ENCODE measurements at places on chromosomes 3 and 15.

- no peak for DNase-seq
Observed at GRCh38 chr3:102038477-102039142, 189.3 kb downstream of the NFKBIZ start.

DNA sequence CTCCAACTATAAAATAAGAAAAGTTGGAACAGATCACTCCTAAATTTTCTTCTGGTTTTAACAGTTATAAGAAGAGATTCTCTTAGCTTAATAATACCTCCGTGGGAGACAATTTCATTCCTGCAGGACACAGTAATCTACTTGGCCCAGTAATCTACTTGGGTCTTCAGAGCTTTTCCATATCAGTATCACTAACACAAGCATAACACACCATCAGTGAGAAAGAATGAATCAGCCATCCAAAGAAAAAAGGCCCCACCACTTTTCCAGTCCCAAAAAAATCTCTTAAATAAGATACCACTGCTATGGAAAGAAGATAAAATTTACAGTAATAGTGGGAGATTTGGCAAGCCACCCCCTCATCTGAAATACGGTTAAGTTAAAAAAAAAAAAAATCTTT is 20.2 kb downstream of the SIN3A start:
- DNase-seq: no peak

DNA sequence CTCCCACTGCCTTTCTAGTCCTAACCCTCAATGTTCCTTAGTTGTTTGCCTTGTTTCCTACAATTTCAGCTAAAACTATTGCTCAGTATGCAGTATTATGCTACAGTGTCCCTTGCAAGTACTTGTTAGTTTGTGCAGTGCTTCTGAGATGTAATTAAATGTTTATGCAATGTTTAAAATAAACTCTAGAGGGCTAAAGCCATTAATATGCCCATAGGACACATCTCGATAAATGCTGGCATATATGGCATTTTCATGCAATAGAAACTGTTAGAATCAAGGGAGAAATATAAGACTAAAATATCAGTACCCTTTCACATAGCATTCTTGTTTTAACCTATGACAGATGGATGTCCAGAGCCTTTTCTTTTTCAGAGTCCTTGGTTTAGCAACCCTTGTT is 59.8 kb upstream of the ACKR4 start:
- no peak for DNase-seq

GRCh38 chr3:41881233-41881821 is 80.6 kb downstream of the ULK4 start:
- DNase-seq: no peak

DNA sequence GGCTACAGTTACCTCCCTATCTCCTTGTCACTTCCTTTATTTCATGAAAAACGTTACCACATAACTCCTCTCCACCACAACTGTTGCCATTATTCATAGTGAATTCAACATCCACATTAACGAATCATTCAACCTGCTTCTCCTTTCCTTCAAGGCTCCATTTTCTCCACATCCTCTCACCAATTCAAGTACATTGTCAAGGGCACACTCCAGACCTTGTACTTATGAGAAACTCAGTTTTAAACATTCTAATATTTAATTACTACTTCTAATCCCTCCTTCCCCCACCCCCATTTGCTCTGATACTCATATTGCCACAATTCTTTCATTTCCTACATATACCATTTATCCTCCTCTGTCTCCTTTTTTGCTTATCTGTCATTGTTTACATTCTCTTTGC is 871.2 kb downstream of the TUSC7 start:
- DNase-seq: no peak

- no peak for DNase-seq
Observed at GRCh38 chr3:108218811-108219210, 3.4 kb downstream of the IFT57 start.

DNA sequence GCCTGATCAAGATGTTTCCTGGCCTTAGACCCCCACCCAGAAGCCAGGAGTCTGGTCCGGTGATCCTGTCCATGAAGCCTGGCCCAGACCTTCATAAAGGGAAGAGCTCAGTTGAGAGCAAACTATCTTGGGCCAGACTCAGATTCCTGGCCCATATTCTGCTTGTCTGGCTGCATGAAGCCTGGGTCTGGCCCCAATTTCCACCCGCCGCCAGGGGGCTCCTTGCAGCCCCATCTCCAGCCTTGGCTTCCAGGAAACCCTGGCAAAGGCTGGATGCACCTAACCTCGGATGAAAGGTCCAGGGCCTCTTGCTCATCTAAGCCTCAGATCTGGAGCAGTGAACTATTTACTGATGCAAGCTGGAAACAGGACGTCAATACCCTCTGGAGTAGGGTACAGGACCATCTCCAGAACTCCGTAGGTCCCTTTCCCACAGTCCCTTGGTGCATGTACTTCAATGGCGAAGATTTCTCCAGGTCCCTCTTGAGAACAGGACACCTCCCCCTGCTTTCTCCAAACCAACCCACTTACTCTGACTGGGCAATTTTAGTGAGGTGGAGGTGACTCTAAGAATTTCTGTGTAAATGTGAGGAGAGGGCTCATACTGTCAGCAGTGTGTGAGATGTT is 5.6 kb downstream of the FOXL2 start:
- no peak for DNase-seq

- no peak for DNase-seq
Observed at GRCh38 chr3:181567311-181568075, 144.2 kb upstream of the SOX2 start.

DNA sequence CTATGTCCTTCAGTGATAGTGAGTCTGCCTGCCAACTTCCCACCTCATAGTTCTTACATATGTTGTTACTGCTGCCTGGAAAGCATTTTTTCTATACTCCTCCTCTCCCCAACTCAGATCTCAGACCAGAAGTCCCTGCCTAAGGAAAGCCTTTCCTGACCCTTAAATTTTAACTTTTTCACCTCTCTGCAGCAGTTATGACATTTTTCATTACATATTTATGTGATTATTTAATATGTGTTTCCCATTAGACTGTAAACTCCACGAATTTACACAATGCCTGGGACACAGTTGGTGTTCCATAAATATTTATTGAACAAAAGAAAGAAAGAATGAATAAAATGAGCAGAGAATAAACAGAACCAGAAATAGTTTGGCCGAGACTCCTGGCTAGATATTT is 125.5 kb downstream of the MITF start:
- DNase-seq: no peak

GRCh38 chr3:119631516-119631915 is 28.9 kb downstream of the POPDC2 start:
- no peak for DNase-seq

DNA sequence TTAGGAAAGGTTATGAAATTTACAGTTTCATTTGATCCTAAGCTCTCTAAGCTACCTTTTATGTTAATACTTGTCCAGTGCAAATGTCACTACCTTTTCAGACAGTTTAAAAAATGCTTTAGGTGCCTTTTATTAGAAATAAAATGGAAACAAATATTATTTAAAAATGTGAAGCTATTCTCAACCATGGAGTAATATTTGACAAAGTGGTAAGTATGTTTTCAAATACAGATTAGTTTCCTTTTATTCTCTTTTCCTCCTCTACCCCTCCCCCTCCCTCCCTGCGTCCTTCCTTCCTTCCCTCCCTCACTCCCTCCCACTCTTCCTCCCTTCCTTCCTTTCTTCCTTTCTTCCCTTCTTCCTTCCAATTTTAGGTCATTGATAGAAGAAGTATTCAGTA is 6.3 kb downstream of the LRRC3B start:
- no peak for DNase-seq

- no peak for DNase-seq
Observed at GRCh38 chr3:126054870-126055269, 29.1 kb downstream of the SLC41A3 start.

GRCh38 chr15:65985387-65985786 is 116.1 kb downstream of the RAB11A start:
- DNase-seq: no peak

DNA sequence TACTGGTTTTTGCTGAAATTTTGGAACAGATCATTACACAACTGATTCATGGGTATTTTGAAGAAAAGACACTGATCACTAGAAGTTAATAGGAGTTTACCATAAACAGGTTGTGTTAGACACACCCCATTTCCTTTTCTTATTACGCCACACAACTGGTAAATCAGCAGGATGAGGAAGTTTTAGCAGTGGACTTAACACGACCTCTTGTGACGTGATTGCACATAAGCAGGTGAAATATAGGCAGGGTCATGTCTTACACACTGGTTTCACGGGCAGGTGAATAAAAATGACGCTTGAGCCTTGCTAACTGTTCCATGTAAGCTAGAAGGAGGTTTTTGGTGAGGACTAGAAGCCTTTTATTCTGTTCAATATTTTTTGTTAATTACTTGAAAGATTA is 27.1 kb upstream of the TPRG1 start:
- DNase-seq: no peak

DNA sequence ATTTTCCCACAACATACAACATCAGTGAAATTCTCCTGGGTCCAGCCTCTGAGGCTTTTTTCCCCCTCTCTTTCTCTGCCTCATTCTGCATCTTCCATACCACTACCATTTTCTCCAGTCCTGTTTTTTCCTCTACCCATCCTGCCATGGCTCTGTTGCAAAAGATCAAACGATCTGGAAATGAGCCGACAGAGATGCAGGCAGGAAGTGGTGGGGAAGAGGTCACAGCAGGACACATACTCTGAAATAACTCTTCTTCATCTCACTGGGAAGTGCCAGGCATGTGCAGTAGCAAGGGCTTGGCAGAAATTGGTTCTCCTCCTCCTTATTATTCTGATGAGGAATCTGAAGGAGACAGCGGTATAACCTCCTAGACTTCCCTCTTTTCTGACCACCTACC is 114.3 kb downstream of the CORO2B start:
- DNase-seq: no peak

- DNase-seq: no peak
Observed at GRCh38 chr3:132871956-132872355, 149.7 kb upstream of the NPHP3 start.

GRCh38 chr15:59590027-59590426 is 21.6 kb upstream of the GCNT3 start:
- no peak for DNase-seq

DNA sequence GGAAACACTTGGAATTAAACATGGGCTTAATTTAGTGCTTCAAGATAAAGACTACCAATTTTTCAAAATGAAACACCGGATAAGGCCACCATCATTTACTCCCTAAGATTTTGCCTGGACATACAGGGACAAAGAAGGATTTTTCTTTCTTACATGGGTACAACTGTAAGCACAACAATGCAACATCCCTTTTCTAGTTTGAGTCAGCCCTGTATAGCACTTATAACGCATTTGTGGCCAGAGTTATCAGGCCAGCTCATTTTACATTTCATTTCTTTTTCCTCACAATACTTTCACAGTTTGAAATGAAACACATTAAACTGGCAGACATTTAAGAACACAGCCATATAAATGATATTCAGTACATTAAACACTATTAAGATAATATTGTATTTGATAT is 9.8 kb upstream of the SUCNR1 start:
- no peak for DNase-seq

- no peak for DNase-seq
Observed at GRCh38 chr3:27714692-27715453, 7.2 kb downstream of the EOMES start.

- DNase-seq: no peak
Observed at GRCh38 chr15:73317651-73318462, 50.9 kb downstream of the HCN4 start.

- no peak for DNase-seq
Observed at GRCh38 chr15:89860431-89860830, 33.4 kb downstream of the AP3S2 start.

GRCh38 chr15:71743861-71744382 is 66.4 kb upstream of the NR2E3 start:
- DNase-seq: peak; percentile 31

GRCh38 chr3:173138026-173138425 is 3.0 kb downstream of the SPATA16 start:
- no peak for DNase-seq

DNA sequence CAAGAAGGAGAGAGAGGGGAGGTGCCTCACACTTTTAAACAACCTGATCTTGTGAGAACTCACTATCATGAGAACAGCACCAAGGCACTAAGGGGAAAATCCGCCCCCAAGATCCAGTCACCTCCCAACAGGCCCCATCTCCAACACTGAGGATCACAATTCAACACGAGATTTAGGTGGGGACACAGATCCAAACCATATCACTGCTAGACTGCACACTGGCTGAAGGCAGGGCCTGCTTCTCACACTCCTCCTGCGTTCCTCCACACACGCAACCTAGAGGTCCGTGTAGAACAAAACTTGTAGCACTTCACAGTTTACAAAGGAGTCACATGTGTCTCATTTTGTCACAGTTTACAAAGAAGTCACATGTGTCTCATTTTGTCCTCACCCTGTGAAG is 97.8 kb downstream of the DAPK2 start:
- no peak for DNase-seq

GRCh38 chr3:48990636-48991469 is 812 bp downstream of the P4HTM start:
- DNase-seq: no peak

DNA sequence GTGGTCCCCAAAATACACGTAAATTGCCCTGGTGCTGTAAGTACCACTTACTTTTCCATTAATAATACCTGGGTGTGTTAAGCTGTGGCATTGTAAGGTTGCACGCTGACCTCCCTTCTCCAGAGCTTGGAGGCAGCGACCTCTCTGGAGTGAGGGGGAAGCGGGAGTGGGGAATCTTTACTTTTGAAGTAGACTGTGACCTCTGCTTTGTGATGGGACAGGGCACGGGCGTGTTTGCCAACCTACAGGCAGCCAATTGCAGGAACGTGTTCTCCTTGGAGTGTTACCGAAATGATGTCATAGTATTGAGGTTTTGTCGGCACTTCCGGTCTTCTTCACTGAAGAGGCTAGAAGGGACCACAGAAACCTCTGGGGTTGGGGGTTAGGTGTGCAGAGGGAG is 227.3 kb upstream of the C2CD4B start:
- no peak for DNase-seq

- DNase-seq: no peak
Observed at GRCh38 chr3:22994781-22995180, 208.3 kb upstream of the UBE2E2 start.

- no peak for DNase-seq
Observed at GRCh38 chr3:75232216-75232615, 431.9 kb upstream of the FRG2C start.

DNA sequence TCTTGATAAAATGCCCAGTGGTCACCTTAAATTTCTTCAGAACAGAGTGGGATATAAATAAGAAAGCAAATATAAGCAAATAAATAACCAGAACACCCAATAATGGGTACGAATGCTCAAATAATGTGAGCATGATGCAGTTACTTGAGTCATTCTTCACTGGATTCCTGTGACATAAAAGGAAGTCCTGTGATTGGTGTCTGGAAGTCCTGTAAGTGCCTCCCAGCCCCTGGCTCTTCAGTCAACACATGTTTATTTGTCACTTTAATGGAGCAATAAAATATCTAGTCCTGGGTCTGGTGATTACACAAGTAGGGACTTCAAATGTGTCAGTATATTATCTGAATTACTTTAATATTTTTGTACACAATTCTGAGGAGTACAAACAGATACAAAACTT is 30.4 kb downstream of the TMEM212 start:
- DNase-seq: no peak

GRCh38 chr3:149331396-149331795 is 2.0 kb downstream of the TM4SF18 start:
- no peak for DNase-seq

GRCh38 chr3:188106454-188106853 is 47.5 kb upstream of the LPP start:
- DNase-seq: no peak
